Glomerular endothelial cell (primary cell): ENCODE measurements at places on chromosomes 1 and 21. TPM values are rescaled to one million over a fixed set of nuclear protein-coding genes. Genes with fewer than 3 reads are reported as not detected.

- DNase-seq, result no peak
Observed at GRCh38 chr1:50208315-50208714, 99.6 kb downstream of the ELAVL4 start.

Gene HES5
- total RNA-seq, result not detected in 2 replicates

DNA sequence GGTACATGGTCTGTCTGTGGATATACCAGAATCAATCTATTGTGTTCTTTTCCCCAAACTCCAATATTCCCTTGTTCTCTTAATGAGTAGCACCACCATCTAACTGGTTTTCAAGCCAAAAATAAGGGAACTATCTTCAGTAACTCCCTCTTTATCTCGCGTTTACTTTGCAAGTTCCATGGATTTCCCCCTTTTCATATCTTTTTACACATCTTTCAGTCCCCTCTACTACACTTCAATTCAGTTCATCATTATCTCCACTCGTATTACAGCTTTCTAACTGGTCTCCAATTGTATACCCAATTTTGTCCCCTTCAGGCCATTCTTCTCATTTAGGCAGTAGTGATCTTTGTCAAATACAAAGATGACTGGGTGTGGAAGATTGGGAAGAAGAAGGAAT, 4.1 kb upstream of the TMCO1 start:
- no peak for DNase-seq

- DNase-seq, result no peak
Observed at GRCh38 chr1:41497056-41497440, 12.6 kb upstream of the EDN2 start.

- DNase-seq, result no peak
Observed at GRCh38 chr1:24967962-24968361, 37.9 kb upstream of the RUNX3 start.

DNA sequence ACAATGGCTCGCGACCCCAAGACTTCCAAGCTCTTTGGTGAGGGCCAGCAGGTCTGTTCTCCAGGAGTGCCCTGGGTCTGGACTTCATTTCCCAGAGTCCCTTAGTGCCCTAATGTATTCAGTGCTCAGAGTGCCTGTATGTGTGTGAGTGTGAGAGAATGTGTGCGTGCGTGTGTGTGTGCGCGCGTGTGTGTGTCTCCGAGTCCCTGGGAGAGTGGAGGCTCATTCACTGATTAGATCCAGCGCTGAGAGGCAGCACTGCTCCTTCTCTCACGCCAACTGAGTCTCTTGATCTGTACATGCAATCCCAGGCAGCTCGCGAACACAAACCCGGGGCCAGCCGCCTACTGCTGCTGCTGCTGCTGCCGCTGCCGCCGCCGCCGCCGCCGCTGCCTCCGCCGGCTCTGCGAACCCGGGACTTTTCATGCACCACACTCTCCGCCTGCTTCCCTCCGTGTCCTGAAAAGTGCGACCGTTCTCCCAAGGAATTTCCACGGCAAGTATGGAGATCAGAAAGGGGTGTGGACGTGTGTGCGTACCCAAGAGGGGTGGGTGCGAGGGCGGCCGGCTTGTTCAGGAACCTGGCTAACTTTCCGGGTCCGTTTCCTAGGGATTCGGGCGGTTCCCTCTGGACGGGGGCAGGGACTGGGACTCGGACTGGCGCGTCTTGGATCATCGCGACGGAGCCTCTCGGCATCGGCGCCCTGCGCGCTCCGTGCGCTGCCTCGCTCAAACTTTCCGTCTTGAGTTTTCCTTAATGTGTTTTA, at the start of gene RNF220:
Gene RNF220, plus strand, starts transcription at position 225 of the 767 bp plus-strand sequence.
- no peak for DNase-seq

DNA sequence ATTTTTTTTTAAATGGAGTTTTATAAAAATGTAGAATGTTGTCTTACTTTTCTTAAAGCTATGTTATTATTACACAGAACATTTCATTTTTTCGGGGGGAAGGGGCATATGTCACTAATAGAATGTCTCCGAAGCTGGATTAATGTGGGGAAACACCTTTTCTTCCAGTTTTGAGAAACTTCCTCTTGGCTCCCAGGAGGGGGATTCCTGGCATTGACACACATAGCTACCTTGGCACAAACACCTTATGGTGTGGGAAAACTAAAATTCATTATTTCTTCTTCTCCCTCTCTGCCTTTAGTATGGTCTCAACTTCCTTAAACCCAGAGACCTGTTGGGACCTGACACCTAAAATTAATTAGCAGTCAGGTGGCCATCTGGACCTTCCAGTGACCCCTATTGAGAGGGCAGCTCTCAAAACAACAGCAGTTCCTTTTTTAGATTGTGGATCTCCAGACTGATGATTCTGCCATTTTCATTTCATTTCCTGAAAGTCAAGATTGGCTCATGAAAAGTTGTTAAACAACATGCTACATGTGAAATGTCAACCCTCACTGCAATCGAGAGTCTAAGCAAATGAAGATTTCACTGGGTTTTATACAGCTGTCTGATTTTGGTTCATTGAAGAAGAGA, 70.1 kb upstream of the EDEM3 start:
- no peak for DNase-seq

- DNase-seq, result no peak
Observed at GRCh38 chr1:77797991-77798390, 18.5 kb downstream of the MIGA1 start.

- DNase-seq, result no peak
Observed at GRCh38 chr21:37842163-37842919, 73.9 kb downstream of the KCNJ6 start.

DNA sequence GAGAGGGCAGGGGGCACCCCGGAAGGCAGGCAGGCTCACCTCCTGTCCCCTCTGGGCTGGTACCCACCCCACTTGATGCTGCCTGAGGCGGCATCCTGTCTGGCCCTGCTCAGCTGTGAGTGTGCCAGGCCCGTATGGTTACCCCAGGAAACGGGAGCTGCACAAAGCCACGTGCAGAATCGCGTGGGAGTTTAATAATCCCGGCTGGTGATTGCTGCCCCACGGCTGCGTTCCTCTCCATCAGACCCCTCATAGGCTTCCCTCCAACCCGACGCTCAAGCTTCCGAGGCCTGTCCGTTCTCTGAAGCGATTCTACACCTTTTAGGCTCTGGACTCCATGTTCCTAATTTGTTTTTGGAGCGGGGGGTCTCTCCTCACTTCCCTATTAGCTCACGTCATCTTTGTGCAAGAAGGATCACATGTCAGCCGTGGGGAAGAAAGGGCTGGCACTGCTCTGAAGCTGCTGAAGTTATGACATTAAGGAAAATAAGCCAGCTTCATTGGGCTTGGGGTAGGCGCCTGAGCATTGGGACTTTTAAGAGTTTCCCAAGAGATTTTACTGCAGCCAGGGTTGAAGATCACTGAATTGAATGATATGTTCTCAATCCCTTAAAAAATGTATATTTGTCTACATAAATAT, 1.1 kb upstream of the B3GALT5 start:
- no peak for DNase-seq

DNA sequence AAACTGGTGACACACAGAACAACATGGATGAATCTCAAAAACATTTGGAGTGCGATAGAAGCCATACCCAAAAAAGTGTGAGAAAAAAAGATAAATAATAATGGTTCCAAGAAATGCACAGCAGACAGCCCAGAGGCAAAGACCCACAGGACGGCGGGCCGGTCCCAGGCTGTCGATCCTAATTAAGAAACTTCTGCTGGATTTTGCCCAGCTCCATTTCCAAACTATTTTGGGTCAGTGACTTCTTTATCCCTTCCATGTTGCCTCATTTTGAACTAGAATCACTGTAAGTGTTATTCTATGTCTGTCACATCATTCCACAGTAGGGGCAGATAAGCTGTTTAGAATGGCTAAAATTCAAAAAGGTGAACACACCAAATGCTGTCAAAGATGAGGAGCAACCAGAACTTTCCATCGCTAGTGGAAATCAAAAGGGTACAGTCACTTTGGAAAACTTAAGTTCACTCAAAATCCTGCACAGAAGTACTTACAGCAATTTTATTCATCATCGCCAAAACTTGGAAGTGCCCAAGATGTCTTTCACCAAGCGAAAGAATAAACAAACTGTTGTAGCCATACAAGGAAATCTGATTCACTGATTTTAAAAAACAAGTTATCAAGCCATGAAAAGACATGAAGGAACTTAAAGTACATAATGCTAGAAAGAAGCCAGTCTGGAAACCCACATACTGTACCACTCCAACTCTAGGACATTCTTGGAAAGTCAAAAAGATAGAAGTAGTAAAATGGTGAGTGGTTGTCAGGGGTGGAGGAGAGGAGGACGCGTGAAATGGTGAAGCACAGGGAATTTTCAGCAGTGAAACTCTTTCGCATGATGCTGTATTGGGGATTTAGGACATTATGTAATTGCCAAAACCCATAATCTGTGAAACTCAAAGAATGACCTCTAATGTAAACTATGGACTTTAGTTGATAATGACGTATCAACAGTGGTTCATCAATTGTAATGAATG, 7.5 kb downstream of the NBPF1 start:
- DNase-seq, result no peak

Gene MCOLN3
- not detected in 2 replicates for total RNA-seq

DNA sequence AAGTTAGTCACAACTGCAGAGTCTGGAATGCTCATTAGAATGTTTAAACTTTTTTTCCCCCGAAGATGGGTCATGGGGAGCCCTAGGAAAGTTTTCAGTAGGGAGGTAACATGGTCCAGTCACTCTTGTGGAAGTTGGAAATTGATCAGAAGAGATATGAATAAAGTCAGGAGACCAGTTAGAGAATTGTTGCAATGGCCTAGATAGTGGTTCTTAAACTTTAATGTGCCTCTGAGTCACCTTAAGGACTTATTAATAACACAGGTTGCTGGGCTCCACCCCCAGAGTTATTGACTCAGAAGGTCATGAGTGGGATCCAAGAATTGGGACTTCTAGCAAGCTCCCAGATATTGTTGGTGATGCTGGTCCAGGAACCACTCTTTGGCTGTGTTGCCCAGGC, 3.2 kb upstream of the TFAP2E start:
- DNase-seq, result no peak

GRCh38 chr1:205633421-205633976, 1.7 kb upstream of the ELK4 start:
- DNase-seq, result no peak

Gene SPRR2F
- total RNA-seq, result not detected in 2 replicates

DNA sequence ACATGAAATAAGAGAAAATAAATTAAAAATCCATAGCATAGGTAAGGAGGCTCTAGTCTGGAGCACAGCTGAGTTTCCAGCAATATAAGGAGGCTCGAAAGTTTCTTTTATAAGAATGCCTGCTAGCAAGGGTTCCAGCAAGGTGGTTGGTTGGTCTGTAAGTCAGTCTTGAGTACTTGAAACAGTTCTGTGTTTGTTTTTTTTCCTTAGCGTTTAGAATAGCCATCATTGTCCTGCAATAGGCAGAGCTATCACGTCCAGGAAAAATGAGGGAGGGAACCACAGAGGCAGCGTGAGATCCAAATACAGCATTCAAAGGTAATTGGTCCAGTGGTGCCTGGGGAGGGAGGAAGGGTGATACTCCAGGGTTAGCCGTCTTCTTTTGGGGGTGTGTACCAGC, 8.4 kb downstream of the UBE2Q1 start:
- DNase-seq, result no peak

- DNase-seq, result no peak
Observed at GRCh38 chr1:209929751-209930150, 8.3 kb upstream of the SYT14 start.

Gene NBPF6
- total RNA-seq, result not detected in 2 replicates

GRCh38 chr21:42833439-42833815, 45.9 kb downstream of the WDR4 start:
- DNase-seq, result no peak

GRCh38 chr1:173937062-173937461, 19.9 kb upstream of the SERPINC1 start:
- DNase-seq, result no peak

Gene HFM1
- 0.44 and 0.47 TPM in 2 replicates for total RNA-seq

DNA sequence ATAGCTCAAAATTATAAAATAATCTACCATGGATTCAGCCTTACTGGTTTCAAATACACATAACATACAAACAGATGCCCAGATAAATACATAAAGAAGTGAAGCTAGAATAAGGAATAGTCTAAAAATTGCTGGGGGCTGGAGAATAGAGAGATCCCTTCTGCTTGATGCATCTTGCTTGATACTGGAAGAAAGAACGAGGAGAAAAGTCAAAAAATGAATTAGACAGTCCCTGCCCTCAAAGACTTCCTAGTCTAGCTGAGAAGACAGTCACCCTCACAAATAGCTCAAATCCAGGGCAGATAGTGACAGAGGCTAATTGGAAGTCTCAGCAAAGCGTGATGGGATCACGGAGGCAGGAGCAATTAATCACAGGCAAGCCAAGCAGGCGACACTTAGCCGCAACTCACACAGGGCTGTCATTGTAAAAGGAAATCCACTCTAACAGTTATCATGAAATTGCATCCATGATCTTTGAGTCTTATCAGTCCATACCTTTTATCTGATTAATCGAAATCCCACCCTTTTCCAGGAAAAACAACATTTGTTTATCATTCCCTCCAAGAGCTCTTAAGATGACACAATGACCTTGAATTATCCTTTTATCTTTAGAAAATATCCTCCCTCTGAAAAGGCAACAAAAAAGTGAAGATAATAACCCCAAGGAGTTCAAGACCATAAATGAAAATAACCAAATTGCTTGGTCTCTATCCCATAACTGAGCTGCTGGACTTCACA, 59.7 kb upstream of the TIAM1 start:
- DNase-seq, result no peak

GRCh38 chr1:5865774-5866173, 126.5 kb downstream of the NPHP4 start:
- no peak for DNase-seq

Gene OR6K6
- not detected in 2 replicates for total RNA-seq

Gene WNT2B
- total RNA-seq, result 0.48 and 4.4 TPM in 2 replicates

Gene LENEP
- total RNA-seq, result not detected in 2 replicates

Gene TRIM67
- 0.29 and 0.58 TPM in 2 replicates for total RNA-seq

Gene SPATA45
- total RNA-seq, result not detected in 2 replicates
